CD4-positive, alpha-beta memory T cell (primary cell): ENCODE measurements at places on chromosomes 7 and 10. TPM values are rescaled to one million over a fixed set of nuclear protein-coding genes. Genes with fewer than 3 reads are reported as not detected.

GRCh38 chr7:21757537-21758282 is 188.0 kb downstream of the CDCA7L start:
- DNase-seq = no peak

DNA sequence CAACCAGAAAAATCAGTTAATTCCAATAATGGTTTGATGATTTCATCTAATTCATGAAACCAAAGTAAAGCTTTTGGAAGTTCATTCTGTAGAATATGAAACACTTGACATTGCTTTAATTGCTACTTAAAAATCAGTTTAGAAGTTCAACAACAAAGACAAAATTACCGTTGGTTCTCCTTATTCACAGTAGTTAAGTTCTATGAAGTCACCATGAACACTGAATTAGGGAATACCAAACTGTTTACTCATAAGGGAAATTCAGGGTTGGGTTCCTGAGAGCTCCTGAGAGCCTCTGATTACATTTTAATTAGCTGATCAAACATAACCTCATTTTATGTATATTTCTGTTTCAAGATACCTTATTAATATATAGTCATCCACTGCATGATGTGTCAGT is 46.2 kb downstream of the ZNF438 start:
- DNase-seq = no peak

DNA sequence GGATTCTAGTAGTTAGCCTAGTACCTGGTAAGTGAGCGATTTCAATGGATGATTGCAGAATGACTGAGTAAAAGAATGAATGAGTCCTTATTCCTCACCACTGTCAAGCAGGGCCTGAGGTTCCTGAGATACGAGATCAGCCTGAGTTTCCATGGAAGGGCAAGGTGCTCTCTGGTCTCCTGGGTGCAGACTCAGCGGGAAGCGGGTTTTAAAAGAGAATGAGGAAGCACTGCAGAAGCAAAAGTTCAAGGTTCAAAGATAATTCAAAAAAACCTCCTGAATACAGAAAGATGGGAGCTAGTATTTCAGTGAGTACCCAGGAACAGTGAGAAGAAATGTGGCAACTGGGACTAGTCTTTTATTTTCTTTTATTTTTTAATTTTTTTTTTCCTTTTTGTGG is 4.3 kb downstream of the ZNF3 start:
- no peak for DNase-seq

DNA sequence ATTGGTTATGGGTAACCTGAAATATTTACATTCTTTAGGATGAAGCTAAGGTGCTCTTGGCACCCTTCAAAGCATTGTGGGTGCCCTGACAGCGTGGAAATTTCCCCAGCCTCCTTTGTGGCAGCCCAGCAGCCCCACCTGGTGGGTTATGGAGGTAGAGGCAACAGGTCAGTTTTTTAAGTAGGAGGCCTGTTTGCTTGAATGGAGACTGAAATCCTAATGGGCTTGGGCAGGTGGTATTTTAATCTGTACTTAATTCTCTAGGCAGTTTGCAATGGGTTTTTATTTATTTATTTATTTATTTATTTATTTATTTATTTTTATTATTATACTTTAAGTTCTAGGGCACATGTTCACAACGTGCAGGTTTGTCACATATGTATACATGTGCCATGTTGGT is 139.4 kb downstream of the EPC1 start:
- peak; percentile 52 for DNase-seq

- no peak for DNase-seq
Measured at GRCh38 chr7:138245682-138246081, 169.4 kb downstream of the AKR1D1 start.

The ITIH5 gene
- total RNA-seq = not detected

GRCh38 chr10:8705415-8705814 is 650.9 kb downstream of the GATA3 start:
- no peak for DNase-seq

- no peak for DNase-seq
Measured at GRCh38 chr7:40509287-40509996, 374.6 kb downstream of the SUGCT start.

- DNase-seq = peak; percentile 67
Measured at GRCh38 chr7:149773446-149774236, at the start of gene ZNF467. Gene ZNF467 (minus strand): TSS chr7:149773588. CDS start chr7:149771032, 2,556 bp downstream.

DNA sequence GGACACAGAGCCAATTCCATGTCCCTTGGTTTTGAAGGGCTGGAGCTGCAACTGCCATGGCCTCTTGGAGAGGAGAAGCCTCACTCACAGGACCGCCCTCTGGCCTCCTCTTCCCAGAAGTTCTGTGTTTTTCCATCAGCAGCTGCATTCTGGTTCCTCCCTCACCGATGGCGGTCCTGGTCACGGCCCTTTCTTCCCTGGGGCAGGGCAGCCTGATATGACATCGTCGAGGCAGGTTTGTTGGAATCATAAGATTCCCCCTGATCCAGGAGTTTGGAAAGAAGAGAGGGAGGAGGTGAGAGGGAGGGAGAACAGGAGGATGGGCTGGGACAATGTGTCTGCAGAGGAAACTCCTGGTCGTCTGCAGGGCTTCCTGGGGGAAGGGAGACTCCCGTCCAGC is 82.7 kb upstream of the PDZD8 start:
- no peak for DNase-seq

The FRMPD2 gene
- total RNA-seq = not detected

DNA sequence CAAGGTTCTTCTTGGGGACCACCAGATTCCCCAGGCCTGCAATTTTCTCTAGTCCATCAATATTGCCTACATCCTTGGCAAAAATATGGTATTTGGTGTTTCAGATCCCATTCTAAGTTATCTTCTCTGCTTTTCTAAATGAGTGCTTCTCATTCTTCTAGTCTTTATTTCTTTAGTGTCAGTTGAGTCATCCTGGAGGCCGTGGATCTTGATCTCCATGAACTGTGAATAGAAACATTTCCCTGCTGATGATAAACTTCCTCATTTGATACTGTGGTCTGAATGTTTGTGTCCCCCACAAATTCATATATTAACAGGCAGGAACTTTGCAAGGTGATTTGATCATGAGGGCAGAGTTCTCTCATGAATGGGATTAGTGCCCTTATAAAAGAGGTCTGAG is 779.3 kb downstream of the INHBA start:
- no peak for DNase-seq

DNA sequence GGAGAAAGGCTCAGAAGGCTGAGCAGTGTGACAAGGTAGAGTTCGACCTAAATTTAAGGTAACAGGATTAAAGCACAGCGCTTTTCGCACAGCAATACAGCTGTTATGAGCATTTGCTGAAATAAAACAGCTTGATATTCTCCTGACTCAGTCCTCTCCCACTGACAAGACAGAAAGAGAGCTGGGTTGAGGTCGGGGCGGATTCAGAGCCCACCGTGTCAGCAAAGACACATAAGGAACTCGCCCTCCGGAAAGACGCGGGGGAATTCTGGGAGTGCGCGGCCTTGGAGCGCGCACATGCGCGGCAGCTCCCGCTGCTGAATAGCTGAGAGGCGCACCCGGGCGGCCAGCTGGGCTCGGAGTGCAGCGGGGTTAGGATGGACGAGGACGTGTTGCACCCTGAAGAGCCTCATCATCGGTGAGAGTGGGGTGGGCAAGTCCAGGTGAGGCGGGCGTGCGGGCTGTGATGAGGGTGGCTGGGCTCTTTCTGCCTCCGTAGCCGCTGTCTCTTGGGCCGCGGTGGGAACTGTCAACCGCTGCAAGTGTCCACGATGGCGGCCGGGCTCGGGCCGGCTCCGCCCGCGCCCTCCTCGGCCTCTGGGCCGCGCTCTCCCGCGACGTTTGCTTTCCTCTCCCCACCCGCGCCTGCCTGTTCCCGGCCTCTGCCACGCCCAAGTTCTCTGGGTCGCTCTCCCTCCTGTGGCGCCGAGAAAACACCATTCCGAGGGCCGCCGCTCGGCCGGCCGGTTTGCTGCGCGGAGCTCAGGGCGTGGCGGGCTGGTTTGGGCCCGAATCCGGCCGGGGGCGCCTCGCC is 120.6 kb downstream of the LYZL1 start:
- DNase-seq = peak; percentile 34

- DNase-seq = no peak
Measured at GRCh38 chr10:18140149-18140956, at the start of gene CACNB2. Gene CACNB2 (plus strand): TSS chr10:18140424.

GRCh38 chr10:4533621-4534020 is 292.4 kb upstream of the AKR1E2 start:
- no peak for DNase-seq

- no peak for DNase-seq
Measured at GRCh38 chr10:88129013-88129412, 265.6 kb downstream of the PTEN start.

- no peak for DNase-seq
Measured at GRCh38 chr10:123570051-123570897, 95.9 kb upstream of the GPR26 start.

DNA sequence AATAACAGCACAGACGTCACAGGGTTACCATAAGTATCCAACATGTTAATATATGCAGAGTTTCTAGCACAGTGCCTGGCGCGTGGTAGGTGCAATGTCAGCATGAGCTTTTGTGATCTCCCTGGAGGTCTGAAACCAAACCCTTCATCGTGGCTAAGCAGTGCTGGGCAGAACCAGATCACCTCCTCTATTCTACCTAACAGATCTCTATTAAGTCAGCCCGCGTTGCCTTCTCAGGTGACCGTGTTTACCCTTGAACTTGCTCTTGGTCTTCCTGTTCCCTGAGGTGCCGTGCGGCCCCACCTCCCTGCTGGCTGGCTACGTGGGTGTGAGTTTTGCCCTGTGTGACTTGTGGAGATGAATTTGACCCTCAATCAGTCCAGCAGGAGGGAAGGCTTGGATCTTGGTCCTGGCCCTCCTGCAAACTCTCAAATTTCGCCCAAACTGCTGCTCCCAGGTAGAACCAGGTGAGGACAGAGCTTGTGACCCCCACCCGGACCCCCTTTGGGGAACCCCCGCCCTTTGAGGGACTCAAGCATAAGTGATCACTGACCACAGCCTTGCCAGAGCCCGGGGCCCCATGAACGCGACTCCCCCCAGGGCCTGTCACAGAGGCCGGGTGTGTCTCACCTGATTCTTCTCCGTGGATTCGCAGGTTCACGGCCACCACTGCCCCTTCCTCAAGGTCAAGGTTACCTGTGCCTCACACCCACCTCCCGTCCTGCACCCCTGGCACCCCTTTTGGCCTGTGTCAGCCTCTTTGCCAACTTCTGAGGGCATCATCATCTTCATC is 54.2 kb downstream of the ELFN1 start:
- no peak for DNase-seq

- DNase-seq = no peak
Measured at GRCh38 chr7:42065015-42065414, 172.0 kb downstream of the GLI3 start.

DNA sequence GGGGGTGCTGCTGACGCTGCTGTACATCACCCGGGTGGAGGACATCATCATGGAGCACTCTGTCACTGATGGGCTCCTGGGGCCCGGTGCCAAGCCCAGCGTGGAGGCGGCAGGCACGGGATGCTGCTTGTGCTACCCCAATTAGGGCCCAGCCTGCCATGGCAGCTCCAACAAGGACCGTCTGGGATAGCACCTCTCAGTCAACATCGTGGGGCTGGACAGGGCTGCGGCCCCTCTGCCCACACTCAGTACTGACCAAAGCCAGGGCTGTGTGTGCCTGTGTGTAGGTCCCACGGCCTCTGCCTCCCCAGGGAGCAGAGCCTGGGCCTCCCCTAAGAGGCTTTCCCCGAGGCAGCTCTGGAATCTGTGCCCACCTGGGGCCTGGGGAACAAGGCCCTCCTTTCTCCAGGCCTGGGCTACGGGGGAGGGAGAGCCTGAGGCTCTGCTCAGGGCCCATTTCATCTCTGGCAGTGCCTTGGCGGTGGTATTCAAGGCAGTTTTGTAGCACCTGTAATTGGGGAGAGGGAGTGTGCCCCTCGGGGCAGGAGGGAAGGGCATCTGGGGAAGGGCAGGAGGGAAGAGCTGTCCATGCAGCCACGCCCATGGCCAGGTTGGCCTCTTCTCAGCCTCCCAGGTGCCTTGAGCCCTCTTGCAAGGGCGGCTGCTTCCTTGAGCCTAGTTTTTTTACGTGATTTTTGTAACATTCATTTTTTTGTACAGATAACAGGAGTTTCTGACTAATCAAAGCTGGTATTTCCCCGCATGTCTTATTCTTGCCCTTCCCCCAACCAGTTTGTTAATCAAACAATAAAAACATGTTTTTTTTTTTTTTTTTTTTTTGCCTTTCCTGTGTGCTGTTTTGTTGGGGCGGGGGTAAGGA is 55.8 kb downstream of the TSPAN15 start:
- DNase-seq = peak; percentile 62

The FKBP9 gene
- 0.35 TPM for total RNA-seq

The CUZD1 gene
- 3.8 TPM for total RNA-seq

The PNLIPRP3 gene
- not detected for total RNA-seq

DNA sequence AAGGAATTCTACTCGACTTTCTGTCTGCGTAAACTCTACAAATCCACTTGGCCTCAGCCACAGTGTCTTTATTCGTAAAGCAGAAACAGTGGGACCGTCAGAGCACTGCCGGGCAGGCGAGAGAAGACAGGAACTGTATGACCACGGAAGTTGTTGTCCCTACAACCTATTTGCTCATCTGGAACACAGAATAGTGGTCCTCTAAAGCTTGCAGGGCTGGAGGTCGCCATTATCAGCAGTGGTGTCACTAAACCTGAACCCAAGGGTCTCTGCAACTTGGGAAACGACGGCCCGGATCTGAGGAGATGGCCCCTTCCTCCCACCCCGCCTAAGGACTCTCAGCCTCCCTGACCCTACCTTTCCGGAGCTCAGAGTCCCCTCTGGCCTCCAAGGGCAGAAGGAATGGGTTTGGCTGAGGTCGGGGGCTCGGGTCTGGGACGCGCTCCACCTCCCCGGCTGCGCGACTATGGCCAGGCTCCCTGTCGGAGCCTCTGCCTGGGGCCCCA is 442 bp downstream of the STYXL1 start:
- DNase-seq = peak; percentile 12

DNA sequence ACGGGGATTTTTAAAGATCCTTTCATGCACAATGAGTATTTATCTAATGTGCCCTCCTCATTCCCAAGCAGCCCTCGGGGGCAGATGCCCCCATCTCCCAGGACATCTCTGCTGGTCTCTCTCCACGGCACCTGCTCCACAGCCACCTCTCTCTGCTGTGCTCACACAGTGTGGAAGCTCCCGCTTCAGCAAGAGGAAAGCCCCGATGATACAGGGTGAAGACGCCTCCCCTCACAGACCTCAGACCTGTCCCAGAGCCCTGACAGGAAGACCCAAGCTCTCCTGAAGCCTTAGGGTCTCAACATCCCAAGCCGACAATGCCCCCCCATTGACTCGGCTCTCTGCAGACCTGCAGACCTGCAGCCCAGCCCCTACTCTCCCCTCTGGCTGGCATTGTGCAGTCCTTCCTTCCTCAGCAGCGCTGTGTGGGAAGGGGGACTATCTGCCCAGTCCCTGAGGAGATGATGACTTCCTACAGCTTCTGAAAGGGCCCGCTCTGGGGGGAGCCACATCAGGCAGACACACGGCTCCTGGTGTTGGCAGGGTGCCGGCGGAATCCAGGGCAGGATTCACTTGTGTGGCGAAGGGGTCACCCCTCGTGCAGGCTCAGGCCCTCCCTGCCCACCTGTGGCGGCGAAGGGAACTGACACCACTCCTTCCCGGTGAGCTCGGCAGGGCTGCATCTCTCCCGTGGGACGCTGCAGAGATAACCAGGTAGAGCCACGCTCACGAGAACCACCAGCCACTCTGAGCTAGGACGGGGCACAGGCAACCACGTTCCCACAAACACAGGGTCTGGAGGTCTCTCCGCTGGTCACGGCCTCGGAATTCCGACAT is 61.8 kb downstream of the PTPRN2 start:
- DNase-seq = no peak
